ENCODE measurements at places on chromosomes 4 and X.
A peak's percentile ranks its signal among the peaks of the same experiment; 100 is the strongest.

DNA sequence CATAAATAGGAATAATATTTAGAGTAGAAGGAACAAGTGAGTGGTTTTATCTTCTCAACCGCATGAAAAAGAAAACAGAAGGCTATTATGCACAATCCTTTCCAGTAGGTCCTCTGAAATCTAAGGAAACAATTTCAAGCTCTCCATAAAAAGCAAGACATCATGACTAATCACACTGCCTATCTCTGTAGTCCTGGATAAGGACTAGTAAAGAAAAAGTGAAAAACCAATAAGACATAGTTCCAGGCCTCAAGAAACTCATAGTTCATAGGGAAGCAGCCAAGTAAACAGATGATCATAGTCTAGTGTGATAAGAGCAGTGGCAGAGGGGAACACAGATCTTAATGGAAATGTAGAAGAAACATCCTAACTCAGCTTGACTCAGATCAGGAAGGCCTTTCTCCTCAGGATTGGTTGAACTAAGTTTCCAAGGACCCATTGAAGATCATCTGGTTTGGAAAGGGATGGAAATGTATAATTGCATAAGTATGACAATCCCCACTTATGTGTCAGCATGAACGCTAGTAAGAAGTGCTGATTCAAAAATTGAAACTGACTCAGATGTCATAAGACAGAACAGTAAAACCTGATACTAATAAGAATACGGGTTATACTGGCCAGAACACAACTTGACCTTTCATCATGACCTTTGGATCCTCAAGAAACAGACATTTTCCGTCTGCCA lies 155.3 kb downstream of the GRIA3 start:
- no peak for ATAC-seq

DNA sequence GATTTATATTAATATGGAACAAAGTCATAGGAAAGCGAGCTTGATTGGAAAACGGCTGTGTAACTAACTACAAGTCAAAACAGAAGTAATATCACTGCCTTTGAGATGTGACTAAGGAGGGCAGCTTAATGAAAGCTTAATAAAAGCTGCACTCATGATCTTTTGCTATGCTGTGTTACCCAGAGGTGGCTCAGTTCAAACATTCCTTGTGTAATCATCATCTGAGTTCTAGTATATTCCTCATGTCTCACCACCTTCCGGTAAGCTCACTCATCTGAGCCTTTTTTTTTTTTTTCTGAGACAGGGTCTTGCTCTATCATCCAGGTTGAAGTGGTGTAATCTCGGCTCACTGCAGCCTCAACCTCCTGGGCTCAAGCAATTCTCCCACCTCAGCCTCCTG lies 5.0 kb downstream of the GRPEL1 start:
- no peak for ATAC-seq

DNA sequence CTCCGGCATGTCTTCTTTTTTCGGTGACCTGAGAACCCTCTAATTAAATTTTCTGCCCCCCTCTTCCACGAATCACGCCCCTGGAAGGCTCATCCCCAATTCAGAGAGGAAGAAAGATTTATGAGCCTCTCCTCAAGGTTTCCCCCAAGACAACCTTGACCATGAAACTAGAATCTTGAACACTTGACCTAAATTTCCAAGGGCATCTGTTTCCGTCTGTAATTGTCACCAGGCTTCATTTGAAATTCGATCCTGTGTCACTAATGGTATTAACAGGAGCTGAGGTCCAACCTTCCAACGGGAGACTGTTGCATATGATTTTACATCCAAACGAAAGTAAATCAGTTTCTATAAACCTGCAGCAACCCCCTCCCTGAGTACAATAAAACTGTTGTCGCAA lies 139.9 kb upstream of the ZIC3 start:
- no peak for ATAC-seq

- ATAC-seq = peak; percentile 62
These were observed 55.5 kb downstream of the WFS1 start for GRCh38 chr4:6324999-6325787.

GRCh38 chr4:99824070-99824599 lies 7.5 kb downstream of the DAPP1 start:
- no peak for ATAC-seq

GRCh38 chr4:86247320-86247719 lies 112.5 kb downstream of the MAPK10 start:
- ATAC-seq = no peak

GRCh38 chr4:74948236-74948635 lies 15.3 kb downstream of the PARM1 start:
- ATAC-seq = no peak

GRCh38 chr4:62274782-62275181 lies 1074.7 kb downstream of the ADGRL3 start:
- ATAC-seq = no peak

DNA sequence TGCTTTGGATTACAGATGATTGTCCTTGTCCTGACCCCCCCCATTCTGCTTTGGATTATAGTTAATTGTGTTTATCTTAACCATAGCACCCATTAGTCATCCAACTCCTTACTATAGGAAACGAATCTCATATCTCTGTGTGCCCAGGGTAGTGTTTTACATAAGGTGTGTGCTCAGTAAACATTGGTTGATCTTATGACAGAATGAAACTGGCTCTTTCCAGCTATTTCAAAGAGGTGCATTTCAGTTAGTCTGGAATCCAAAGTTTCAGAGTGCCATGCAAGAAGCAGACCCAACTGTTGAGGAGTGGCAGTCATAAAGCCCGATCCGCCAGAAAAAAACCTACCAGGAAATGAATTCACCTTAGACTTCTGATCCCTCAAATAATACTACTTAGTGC lies 14.7 kb downstream of the TRIM2 start:
- no peak for ATAC-seq

DNA sequence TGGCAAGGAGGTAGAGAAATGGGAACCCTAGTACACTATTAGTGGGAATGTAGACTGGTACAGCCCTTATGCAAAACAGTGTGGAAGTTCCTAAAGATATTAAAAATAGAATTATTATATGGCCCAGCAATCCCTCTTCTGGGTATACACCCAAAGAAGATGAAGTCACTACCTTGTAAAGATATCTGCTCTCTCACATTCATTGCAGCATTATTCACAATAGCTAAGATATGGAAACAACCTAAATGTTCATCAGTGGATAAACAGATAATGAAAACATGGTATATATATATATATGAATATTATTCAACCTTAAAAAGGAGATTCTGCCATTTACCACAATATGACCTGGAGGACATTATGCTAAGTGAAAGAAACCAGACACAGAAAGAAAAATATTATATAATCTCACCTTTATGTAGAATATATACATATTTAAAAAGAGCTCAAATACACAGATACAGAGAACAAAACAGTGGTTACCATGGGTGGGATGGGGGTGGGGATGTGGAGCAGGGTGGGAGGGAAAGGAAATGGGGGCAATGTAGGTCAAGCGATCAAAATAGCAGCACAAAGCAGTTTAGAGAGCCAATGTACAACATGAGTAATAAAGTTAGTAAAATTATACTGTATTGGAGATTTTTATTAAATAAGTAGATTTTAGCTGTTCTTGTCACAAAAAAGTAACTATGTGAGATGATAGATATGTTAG lies 138.6 kb downstream of the SPRY1 start:
- no peak for ATAC-seq

- ATAC-seq = no peak
These were observed 53.5 kb downstream of the TMEM164 start for GRCh38 chrX:110056419-110056818.

- peak; percentile 60 for ATAC-seq
These were observed 2.0 kb upstream of the SPP1 start for GRCh38 chr4:87973283-87974169.

- no peak for ATAC-seq
These were observed 428.9 kb upstream of the GNPDA2 start for GRCh38 chr4:45155081-45155777.

DNA sequence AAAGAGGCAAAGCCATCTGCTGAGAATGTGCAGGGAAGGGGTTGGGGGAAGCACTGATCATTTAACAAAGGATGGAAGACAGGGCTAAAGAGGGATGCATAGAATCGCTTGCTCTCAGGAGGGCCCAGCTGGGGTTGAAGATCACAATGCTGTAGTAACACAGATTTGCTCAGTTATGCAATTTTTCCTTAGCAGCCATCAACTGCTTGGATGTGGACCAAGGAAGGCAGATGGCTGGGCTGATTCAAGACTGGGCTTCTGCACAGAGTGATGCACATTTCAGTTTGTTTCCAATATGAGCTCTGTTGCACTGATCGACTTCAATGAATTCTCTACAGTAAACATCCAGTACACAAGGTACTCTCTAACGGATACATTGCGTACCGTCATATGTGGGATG lies 127.8 kb upstream of the TBL1X start:
- ATAC-seq = peak; percentile 31

DNA sequence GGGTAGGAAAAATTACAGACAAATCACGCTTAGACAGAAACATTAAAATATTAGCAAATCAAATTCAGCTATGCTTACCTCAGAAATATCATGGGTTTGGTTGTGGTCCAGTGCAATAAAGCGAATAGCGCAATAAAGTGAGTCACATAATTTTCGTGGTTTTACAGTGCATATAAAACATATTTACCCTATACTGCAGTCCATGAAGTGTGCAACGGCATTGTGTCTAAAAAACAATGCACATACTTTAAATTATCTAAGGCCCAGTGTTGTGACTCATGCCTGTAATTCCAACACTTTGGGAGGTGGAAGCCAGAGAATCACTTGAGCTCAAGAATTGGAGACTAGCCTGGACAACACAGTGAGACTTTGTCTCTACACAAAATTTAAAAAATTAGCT lies 195.7 kb upstream of the IL1RAPL1 start:
- no peak for ATAC-seq

DNA sequence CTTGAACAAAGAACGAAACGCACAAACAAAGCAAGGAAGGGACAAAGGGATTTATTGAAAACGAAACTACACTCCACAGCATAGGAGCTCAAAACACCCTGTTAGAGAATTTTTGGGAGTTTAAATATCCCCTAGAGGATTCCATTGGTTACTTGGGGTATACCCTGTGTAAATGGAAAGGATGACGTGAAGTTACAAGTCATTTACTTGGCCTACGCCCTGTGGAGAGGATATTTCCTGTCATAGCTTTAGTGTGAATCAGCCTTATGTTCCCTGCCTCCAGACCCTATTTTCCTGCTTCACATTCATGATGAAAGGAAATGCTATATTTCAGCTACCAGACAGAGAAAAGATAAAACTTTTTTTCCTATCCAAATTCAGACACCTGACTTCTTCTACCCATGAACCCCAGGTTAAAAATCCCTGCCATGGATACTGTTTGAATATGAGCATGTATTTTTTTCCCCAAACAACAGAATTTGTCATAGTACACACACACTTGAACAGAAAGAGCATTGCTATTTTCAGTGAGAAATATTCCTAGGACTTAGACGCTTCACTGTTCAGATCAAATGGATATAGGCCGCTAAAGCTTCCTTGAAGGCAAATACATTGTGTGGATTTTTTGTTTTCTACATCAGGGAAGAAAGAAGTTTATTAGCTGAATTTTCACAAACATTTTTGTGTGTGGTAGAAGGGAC lies 20.4 kb downstream of the PIN4 start:
- ATAC-seq = no peak

DNA sequence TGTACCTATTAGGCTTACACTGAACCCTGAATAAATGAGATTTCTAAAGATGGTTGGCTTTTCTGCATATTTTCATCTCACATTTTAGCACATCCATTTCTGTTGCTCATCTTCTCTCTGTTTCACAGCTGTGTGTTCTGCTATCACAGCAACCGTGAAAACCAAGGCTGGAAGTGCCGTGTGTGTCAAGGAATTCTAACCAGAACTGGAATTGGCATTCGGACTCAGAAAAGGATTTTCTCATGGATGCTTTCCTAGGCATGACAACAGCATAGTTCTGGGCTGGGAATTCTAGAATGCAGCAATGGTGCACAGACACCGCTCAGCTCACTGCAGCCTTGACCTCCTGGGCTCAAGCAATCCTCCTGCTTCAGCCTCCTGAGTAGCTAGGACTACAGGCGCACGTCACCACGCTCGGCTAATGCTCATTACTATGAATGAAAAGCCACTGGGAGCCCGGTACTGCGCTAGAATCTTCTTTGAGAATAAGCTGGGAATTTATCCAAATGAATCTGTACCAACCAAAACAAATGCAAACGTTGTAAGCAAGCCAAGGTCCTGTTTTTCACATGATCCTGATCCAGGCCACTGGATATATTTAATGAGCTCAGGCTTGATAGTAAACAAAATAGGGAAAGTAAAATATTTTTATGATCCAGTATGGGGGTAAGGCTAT lies 105.2 kb downstream of the RBM47 start:
- ATAC-seq = no peak

DNA sequence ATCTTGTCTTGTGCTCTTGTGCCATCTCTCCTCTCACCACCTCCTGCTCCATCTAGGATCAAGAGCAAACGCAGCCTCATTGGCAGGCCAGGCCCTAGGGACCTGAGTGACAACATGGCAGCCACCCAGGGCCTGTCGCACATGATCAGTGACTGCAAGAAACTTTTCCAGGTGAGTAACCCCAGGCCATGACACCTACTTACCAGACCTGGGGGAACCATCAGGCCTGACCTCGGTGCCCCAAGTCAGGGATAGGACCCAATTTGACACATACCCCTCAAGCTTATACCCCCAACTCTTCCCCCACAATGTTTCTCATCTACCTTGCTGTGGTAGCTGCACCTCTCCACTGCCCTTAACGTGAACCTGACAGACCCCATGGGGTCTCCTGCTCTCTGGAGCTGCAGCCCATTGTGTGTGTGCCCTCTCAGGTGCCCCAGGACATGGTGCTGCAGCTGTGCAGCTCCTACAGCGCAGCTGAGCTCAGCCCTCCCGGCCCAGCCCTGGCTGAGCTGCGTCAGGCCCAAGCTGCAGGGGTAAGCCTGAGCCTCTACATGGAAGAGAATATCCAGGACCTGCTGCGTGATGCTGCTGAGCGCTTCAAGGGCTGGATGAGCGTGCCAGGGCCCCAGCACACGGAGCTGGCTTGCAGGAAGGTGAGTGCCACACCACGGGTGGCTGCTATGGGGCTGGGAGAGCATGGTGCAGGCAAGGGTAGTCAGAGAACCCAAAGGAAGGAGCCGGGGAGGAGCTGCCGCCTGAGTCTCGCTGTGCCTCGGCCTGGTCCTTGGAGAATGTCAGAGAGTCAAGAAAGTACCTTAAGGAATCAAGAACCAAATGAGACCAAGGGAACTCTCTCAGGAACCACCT lies 74.8 kb downstream of the STARD8 start:
- ATAC-seq = no peak

- no peak for ATAC-seq
These were observed 66.3 kb upstream of the RHOH start for GRCh38 chr4:40130401-40131036.

DNA sequence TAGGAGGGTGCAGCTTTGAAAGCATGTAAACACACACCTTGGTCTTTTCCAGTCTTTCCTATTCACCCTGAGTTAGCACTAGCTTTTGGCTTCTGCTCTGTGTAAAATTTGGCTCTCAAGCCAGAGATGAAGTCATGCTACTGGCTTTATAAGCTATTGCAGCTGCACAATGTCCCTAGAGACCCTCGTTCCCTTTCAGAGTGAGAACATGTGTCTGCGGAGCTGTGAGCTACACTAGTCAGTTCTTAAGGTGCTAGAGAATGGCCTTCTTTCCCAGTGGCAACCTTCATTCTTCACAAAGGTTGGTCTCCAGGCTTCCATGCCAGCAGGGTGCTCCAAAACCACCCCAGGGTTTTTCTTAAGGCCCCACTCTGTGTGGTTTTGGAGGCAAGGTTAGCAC lies 199.1 kb downstream of the SPATA18 start:
- peak; percentile 85 for ATAC-seq
